ENCODE measurements at places on chromosomes 11 and 22. TPM values are rescaled to one million over a fixed set of nuclear protein-coding genes. Genes with fewer than 3 reads are reported as not detected.

Gene RBMXL2
- not detected for polyA plus RNA-seq

DNA sequence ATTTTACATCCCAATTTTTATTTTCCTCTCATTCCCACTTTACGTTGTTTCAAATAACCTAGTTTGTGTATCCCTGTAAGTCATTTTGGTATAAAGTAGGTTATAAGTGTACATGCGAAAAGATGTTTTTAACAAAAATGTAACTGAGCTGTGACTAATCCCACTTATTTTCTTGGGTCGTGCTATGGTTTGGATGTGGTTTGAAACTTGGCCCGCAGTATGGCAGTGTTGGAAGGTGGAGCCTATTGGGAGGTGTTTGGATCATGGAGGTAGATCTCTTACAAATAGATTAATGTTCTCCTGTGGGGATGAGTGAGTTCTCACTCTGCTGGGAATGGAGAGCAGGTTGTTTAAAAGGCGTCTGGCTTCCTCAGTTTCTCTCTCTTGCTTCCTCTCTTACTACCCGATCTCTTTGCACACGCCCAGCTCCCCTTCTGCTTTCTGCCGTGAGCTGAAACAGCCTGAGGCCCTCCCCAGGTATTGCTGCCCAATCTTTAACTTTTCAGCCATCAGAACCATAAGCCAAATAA, 7.2 kb downstream of the RPL27A start:
- no peak for DNase-seq

GRCh38 chr11:26753723-26754504, 32.1 kb upstream of the SLC5A12 start:
- DNase-seq, result peak; percentile 52

Gene HSPB2
- 23.6 TPM for polyA plus RNA-seq

Gene MUC5AC
- polyA plus RNA-seq, result not detected

Gene C11orf16
- polyA plus RNA-seq, result not detected

Gene CD3E
- 0.15 TPM for polyA plus RNA-seq

- DNase-seq, result no peak
These were observed 103.5 kb upstream of the OR5AK2 start for GRCh38 chr11:56885177-56885576.

- no peak for DNase-seq
These were observed 510.0 kb downstream of the INSC start for GRCh38 chr11:15624701-15625100.

DNA sequence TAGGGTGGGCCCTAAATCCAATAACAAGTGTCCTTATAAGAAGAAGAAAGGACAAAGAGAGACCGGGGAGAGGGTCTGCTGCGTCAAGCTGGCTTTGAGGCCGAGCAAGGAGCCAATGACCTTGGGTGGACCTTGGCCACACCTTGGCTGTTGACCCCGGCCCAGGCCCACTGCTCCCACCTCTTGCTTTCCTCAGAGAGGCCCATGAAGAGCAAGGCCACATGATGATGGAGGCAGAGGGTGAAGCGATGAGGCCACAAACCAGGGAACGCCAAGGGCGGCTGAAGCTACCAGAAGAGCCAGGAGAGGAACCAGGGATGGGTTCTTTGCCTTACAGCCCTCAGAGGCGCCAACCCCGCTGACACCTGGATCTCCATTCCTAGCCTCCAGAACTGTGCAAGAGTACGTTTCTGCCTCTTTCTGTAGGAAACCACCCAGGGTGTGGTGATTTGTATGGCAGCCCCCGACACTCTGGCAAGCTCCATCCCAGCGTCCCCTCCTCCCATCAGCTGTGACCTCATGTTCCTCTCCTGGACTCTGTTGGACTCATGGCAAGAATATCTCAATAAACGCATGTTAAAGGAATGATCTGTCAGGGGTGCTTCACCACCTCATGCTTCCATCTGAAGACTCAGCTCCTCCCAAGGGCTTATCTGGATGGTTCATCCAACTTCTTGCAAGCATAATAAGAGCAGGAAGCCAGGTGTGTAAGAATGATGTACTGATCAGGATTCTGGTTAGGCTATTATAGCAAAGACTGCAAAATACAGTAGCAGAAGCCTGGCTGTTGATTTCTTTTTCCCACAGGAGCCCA, 41.6 kb upstream of the LINC01488 start:
- no peak for DNase-seq

Gene TNRC6B
- polyA plus RNA-seq, result 17.4 TPM

Data from psoas muscle (tissue), 8 donors.